Activated naive CD8-positive, alpha-beta T cell treated with anti-CD3 and anti-CD28 coated beads, Interleukin-2, amount 50 U/mL, for 16 hours (primary cell): ENCODE measurements at places on chromosomes 6 and 20.

DNA sequence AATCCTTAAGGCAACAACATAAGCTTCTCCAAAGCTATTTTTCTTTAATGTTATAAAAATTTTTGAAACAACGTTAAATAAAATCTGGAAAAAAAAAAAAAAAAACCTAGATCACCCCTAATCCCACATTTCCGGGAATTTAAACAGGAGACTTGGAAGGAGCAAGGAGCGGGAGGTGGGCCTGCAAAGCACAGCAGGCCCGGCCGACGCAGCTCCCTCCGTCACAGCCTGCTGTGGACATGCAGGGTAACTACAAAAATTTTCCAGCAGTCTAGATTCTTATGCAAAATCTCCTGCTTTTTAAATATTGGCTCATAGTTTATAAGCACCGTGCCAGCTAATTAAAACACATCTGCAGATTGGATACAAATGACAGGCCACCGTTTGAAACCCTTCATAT, 23.5 kb downstream of the FOXF2 start:
- no peak for DNase-seq

DNA sequence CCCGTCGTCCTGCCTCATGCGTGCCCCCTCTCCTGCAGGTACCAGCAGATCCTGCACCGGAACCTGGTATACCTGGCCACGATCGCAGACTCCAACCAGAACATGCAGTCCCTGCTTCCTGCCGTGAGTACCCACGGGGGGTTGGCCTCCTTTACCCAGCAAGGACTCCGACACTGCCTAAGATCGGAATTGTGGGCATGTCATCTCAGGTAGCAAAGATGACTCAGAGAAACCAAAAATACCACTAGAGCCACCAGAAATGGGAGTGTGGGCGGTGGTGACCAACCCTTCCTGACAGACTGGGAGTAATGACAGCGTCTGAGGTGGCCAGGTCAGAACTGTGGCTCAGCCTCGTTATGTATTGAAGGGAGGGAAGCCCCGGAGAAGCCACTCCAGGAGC, 16.3 kb downstream of the SS18L1 start:
- no peak for DNase-seq

- DNase-seq = no peak
Measured at GRCh38 chr6:44535446-44535845, 147.9 kb downstream of the CDC5L start.

GRCh38 chr6:14366872-14367271, 249.3 kb downstream of the CD83 start:
- DNase-seq = no peak

- DNase-seq = no peak
Measured at GRCh38 chr6:152973916-152974315, 8.9 kb downstream of the FBXO5 start.

DNA sequence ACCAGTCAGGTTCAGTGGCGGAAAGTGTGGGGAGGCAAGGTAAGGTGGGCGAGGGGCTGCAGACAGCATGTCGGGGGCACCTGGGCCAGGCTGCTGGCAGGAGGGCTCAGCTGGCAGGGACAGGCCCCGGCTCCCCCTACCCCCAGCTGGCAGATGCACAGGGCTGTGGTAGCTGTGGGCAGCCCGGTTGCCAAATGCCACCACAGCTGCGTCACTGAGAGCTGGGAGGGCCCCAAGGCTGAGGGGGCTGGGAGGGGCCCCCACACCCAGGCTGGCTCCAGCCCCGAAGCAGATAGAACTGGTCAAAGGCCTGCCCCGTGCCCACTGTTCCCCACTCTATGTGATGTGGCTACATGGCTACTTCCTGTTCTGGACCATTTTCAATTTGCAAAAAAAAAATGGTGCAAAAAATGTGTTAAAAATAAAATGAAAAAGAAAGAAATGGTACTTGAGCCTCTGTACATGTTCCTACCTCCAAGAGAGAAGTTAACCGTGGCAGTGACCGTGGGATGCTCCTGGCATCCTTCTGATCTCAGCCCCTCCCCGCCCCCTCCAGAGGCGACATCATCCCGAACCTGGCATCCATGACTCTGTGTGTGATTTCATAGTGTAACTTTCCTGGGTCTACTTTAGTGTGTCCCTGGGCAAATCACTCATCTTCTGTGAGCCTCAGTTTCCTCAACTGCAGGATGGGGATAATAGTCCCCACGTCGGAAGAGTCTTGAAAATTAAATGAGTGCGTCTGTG, 64.4 kb downstream of the UBE2V1 start:
- DNase-seq = no peak

DNA sequence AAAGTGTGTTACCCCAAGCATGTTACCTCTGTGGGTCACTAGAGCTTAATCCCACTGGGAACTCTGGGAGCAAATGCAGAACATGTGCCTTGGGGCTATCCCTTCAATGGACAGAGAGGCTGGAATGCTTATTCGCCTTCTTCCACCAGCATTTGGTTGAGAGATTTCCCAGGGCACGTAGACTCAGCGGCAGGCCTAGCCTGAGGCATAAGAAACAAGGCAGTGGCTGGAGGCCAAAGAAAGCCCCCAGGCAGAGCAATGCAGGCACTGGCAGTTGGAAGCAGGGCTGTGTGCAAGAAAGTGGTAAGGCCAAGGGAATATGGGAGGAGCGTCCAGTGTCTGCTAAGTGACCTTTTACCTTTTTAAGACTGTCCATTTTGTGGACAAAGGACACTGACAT, 114.0 kb upstream of the FLRT3 start:
- no peak for DNase-seq

- DNase-seq = no peak
Measured at GRCh38 chr6:143002686-143003085, 57.7 kb upstream of the HIVEP2 start.

DNA sequence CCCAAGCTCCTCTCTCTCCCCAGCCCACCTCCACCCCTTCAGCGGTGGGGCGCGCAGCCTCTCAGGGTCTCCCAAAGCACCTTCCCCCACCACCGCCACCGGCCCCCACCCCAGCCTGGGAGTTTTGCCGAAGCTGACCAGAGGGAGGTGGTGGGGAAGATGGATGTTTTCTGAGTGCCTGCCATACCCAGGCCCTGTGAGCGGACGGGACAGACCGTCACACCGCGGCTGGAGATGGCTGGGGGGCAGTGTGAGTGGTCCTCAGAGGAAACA, 5.7 kb downstream of the C20orf204 start:
- no peak for DNase-seq

- DNase-seq = no peak
Measured at GRCh38 chr6:158172001-158172400, 3.9 kb downstream of the GTF2H5 start.

- DNase-seq = no peak
Measured at GRCh38 chr6:95593025-95593424, 15.7 kb downstream of the MANEA start.

- no peak for DNase-seq
Measured at GRCh38 chr6:160132297-160132637, 10.7 kb downstream of the SLC22A1 start.

GRCh38 chr20:62236200-62236599, 2.1 kb upstream of the OSBPL2 start:
- no peak for DNase-seq

DNA sequence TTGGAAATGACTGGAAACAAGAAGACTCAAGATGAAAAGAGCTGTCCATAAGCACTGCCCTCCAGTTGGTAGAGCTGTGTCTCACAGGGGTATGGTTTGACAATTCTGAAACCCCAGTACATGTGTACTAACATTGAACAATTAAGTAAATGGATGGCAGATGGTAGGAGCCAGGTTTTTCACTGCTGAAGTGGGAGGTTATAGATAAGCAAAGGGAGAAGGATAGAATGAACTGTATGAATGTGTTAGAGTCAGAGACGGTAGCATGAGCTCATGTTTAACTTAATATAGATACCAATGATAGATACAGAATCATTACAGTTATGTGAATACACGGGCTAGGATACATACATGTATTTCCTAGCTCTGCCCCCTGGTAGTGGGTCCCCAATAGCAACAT, 95.0 kb upstream of the SIRPA start:
- DNase-seq = no peak
